ENCODE measurements at places on chromosomes 3 and 15.

- peak; percentile 49 for DNase-seq
Measured at GRCh38 chr15:48641416-48641815, 4.1 kb downstream of the FBN1 start.

GRCh38 chr15:93029836-93030429 is 59.1 kb downstream of the RGMA start:
- peak; percentile 26 for DNase-seq

DNA sequence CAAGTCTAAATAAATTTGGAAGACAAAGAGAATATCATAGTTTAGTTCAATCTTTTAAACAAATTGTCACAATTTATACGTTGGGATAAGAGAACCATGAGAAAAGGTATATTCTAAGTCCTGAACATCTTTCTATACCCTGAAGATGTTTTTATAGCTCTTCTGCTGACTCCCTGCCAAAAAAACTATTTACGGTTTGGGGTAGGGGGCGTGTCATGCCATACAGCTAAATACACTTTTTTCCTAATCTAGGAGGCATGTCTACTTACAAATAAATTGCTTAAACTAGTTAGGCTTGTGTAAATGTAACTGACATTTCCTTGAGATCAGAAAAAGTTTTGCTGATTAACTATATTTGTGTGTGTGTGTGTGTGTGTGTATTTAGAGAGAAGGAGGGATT is 163.3 kb downstream of the PGPEP1L start:
- no peak for DNase-seq

DNA sequence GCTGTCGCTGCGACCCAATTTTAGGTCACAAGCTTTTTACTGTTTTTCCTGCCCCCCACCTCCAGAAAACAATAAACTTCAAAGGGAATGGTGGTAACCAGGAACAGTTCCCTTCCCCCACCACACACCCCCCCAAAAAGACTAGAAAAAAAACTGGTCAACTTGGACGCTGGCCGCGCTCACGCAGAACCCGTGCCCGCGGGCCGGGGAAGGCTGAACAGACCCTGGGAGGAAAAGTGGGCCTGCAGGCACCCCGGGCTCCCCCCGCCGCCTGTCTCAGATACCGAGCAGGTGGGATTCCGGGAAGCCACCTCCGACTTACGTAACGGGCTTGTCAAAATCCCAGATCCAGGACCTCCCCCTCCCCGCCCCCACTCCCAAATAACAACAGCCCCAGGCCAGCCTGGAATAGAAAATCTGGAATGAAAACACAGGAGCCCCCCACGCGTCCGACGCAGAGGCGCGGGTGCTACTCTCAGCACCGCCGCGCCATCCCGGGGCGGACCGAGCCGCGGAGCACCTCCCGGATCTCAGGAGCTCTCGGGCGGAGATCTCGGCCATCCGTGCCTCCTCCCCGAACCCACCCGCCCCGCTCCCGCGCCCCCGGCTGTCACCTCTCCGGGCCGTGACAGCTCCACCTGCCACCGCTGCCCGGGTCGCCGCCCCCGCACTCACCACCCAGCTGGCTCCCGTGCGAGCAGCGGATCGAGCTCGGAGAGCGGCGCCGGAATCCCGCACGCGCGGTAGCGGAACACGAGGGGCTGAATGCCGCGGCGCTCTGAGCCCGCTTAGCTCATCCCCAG is 557 bp downstream of the DENND4A start:
- peak; percentile 67 for DNase-seq

- peak; percentile 60 for DNase-seq
Measured at GRCh38 chr3:46098319-46098761, 71.1 kb upstream of the XCR1 start.

DNA sequence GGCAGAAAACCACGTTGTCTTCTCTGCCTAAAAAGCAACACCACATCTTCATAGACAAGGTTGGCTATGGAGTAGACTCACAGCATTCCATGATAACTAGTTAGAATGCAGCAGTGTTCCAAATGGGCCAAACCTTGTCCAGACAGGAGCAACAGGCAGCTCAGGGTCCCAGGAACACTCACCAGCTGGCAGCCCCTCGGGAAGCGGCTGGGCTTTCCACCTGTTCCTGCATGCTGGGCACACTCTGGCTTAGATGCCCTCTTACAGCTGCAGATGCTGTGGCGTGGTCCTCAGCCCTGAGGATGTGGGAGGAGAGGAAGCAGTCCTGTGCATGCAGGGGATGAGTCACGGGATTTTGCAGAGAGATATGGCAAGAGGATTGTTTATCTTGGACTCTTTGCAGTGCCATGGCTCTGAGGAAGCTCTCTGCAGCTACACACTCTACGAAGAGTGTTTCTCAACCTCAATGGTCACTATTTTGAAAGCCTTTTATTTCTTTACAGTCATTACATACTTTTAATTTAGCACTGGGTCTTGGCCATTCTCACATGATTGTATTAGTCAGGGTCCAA is 11.3 kb downstream of the NRROS start:
- DNase-seq, result peak; percentile 96

- DNase-seq, result no peak
Measured at GRCh38 chr15:100880139-100880896, 687 bp downstream of the ALDH1A3 start.

DNA sequence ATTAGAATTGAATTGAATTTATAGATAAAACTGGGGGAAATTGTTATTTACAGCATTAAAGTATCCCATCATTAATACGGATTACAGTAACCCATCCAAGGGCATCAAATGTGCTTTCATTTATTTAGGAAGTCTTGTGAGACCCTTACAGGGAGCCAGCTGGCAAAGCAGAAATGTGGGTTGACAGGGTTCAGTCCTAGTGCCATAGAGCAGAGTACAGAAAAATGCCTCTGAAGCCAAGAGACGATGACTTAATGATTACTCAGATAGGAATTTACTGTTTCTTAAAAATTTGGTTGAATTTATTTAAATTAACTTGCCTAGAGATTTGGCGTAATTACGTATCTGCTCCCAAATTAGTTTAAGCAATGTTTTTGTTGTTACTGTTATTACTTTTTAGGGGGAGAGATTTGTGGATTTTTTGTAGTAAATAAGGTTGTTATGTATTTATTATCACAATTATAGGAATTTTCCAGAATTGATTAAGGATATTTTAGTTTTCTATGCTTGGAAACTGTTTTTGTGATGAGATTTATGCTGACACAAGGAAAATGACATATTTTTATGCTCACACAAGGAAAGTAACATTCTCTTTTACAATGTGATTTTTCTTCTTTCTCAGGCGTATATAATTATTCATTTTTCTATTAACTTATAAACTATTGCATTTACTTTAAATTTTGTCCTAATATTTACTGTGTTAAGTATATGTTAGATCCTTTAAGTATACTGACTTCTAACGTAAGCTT is 152.0 kb downstream of the EPHA6 start:
- no peak for DNase-seq

DNA sequence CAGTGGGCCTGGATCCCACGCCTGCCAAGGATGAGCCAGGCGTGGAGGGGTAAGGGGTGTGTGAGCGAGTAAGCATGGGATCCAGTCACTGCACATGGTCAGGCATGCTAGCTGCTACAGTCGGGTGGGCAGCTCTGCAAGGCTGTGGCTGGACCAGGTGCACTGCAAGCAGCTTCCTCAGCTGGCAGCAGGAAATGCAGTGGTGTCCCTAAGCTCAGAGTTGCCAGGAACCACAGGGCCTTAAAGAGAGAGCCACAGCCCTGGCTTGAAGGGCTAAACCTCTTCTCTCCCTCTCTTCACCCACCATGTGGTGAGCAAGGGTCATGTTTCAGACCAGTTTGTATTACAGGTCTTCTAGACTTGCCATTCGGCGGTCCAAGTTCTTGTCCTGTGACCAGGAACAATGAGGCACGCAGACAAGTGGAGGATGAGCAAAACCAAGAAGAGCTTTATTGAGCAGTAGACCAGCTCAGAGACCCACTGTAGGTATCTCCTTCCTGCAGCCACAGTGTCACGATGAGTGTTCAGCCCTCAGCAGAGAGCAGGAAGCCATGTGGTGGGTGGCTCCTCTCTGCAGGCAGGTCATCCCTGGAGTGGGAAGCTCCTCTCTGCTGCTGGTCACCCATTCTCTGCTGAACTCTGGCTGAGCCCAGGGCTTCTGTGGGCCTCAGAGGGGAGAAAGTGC is 511.9 kb downstream of the PYDC2 start:
- DNase-seq, result no peak

- no peak for DNase-seq
Measured at GRCh38 chr15:64583519-64583918, 123.1 kb downstream of the ZNF609 start.

- peak; percentile 88 for DNase-seq
Measured at GRCh38 chr3:119664850-119665379, 4.5 kb upstream of the POPDC2 start.

- DNase-seq, result no peak
Measured at GRCh38 chr3:166864473-166865467, 515.3 kb downstream of the ZBBX start.

DNA sequence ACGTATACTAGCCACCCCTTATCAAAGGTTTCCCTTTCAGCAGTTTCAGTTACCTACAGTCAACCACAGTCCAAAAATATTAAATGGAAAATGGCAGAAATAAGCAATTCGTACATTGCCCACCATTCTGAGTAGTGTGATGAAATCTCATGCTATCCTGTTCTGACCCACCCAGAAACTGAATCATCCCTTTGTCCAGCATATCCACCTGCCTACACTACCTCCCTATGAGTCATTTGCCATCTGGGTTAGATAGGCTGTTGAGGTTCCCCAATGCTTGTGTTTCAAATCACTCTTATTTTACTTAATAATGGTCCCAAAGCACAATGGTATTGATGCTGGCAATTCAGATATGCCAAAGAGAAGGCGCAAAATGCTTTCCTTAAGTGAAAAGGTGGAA is 15.3 kb upstream of the PHC3 start:
- DNase-seq, result peak; percentile 72

DNA sequence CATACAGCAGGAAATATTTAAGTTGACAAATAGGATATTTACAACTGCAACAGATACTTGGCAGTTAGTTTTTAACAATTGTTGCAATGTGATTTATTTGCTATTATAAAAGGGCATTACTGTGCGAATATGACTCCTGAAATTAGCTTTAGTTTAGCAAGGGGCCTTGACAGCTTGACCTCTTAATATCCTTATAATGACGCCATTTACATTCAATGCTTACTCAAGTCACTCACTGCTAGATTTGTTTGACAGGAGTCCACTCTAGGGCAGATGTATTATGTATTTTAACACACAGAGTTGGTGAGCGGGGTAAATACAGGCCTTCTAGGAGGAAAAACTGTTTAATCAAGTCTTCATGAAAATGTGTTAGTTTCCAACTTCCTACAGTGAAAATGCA is 58.1 kb upstream of the C15orf61 start:
- DNase-seq, result no peak

- DNase-seq, result no peak
Measured at GRCh38 chr15:75129788-75130187, 71.9 kb upstream of the C15orf39 start.

DNA sequence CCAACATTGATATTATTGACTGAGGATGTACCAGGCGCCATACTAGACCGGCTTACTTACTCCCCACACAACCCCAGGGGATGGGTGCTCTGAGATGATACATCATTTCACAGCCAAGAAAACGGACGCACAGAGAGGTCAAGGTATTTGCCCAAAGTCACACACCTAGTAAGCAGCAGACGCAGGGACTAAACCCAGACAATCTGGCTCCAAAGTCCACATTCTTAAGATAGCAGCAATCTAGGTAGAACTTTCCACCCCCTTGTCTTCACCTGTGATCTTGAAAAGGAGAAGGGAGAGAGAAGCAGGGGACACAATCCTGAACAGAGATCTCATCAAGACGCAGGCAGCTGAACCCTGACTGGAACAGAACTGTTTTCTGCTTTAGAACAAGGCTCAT is 200.6 kb downstream of the XXYLT1 start:
- no peak for DNase-seq

DNA sequence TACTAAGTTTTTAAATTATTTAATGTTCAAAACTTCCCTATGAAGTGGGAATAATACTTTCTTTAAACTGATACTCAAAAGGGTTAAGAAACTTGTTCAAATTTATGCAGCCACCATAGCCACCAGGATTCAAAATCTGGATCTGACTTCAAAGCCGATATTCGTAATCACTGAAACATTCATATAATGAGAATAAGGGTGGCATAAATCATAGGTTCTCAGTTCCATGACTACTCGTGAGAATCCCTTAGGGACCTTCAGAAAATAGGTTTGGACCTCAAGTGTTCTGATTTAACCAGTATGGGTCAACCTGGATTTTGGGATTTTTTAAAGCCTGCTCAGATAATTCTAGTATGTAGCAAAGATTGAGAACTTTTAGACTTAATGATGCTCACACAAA is 160.6 kb downstream of the RBMS3 start:
- DNase-seq, result no peak

- DNase-seq, result no peak
Measured at GRCh38 chr3:169283951-169284350, 379.6 kb downstream of the MECOM start.

DNA sequence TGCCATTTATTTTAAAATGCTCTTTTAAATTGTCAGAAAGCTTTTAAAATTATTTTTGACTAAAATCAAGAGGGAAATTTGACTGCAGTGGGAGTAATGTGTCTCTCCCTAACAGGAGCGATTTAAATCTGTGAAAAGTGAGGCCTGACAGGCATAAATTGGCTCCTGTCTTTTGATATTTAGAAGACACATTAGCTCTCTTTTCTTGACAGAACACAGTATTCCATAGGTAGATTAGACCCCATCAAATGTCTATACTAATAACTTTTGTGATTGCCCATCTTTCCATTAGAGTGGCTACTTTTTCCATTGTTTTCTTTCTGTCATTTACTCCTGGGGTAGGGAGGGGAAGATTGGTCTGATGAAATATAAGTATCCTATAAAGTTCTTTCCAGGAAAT is 866.3 kb downstream of the ROBO1 start:
- no peak for DNase-seq

DNA sequence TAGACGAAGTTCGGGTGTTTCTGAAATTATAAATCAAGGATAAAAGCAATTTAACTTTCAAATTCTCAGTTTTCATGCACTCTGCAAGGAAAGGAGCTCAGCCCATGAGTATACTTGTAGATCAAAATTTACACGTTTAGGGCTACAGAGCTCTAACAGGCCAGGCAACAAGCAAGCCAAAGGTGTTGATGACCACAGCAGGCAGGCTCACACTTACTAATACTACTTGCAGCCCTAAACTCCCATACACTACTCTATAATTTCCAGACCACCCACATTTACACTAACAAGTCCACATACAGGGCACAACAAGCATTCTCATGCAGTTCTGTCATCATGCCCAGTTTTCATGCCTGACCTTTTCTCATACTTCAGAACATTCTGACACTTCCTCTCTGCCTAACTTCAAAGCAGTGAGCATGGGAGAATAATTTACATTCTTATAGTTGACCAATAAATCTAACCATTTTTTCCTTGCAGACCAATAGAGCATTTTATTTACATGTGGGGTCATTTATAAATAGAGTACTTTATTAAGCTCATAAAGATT is 124.7 kb upstream of the FRMD4B start:
- DNase-seq, result no peak

- DNase-seq, result no peak
Measured at GRCh38 chr3:126346466-126346865, 10.7 kb downstream of the KLF15 start.

GRCh38 chr3:69511361-69511760 is 125.5 kb upstream of the FRMD4B start:
- DNase-seq, result no peak

- no peak for DNase-seq
Measured at GRCh38 chr3:168157099-168157700, 61.5 kb upstream of the GOLIM4 start.
